Esophagus muscularis mucosa (tissue), 4 donors: ENCODE measurements at places on chromosomes 12 and 14. TPM values are rescaled to one million over a fixed set of nuclear protein-coding genes. Genes with fewer than 3 reads are reported as not detected.

Gene ACSM4
- not detected for total RNA-seq

Gene FAM181A
- not detected for total RNA-seq

Gene LUM
- 36.6 TPM for total RNA-seq

Gene SERPINA3
- total RNA-seq, result 284 TPM

Gene LRP1-AS
- total RNA-seq, result not detected

- H3K27me3 ChIP-seq, result no peaks in the 10 kb centered on the region
- H3K4me1 ChIP-seq, result peaks cover 20% of the 10 kb centered on the region
- no peak overlapping the region for H3K4me3 ChIP-seq
- peaks cover 47% of the 10 kb centered on the region for H3K36me3 ChIP-seq
These were observed 186.0 kb upstream of the BCL2L14 start for GRCh38 chr12:11884706-11885105.

GRCh38 chr14:20195911-20196310, 5.2 kb downstream of the OR11G2 start:
- H3K4me1 ChIP-seq, result no peaks in the 10 kb centered on the region
- H3K36me3 ChIP-seq, result no peaks in the 10 kb centered on the region
- H3K4me3 ChIP-seq, result no peak overlapping the region

- H3K4me1 ChIP-seq, result no peaks in the 10 kb centered on the region
- no peaks in the 10 kb centered on the region for H3K36me3 ChIP-seq
- no peak overlapping the region for H3K27ac ChIP-seq
- no peak overlapping the region for H3K4me3 ChIP-seq
- DNase-seq, result no peak
These were observed 429.9 kb downstream of the NELL2 start for GRCh38 chr12:44446181-44446580.

DNA sequence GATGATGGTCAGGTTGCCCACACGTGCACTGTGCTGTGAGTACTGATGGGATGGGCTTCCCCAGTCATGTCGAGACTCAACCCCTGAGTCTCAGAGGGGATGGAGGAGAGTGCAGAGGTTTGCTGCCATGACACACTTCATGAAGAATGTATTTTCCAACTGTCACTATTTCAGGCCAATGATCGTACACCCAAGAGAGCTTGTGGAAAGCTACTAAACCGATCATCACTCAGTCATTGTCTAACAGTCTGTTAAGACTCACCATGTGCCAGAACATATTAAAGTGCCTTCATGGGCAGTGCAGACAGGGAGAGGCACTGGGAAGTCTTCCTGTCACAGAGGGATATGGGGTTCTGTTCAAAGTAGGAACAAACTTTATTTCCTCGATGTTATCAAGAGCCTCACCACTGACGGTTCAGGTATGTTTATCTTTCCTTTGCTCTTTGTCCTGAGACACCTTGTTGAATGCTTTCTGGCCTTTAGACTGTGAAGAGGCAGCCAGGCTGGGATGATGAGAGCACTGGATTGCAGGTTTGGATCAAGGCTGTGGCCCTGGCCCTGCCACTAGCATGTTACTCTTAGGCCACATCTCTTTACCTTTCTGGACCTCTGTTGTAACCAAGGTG, 41.6 kb upstream of the NTF3 start:
- no peak overlapping the region for H3K27ac ChIP-seq
- H3K4me3 ChIP-seq, result no peak overlapping the region
- H3K36me3 ChIP-seq, result no peaks in the 10 kb centered on the region
- H3K4me1 ChIP-seq, result no peaks in the 10 kb centered on the region
- no peak for DNase-seq
- no peaks in the 10 kb centered on the region for H3K27me3 ChIP-seq

GRCh38 chr14:105206873-105207272, 25.8 kb upstream of the NUDT14 start:
- no peak overlapping the region for H3K4me3 ChIP-seq
- no peak overlapping the region for H3K27ac ChIP-seq
- no peaks in the 10 kb centered on the region for H3K27me3 ChIP-seq
- no peak for DNase-seq

- no peak overlapping the region for H3K27ac ChIP-seq
- no peak overlapping the region for H3K4me3 ChIP-seq
- no peaks in the 10 kb centered on the region for H3K36me3 ChIP-seq
- DNase-seq, result peak; percentile 93
These were observed 3.5 kb upstream of the NFE2 start for GRCh38 chr12:54304187-54304810.

GRCh38 chr12:54723379-54724256, 75.5 kb upstream of the DCD start:
- H3K27ac ChIP-seq, result no peak overlapping the region
- H3K36me3 ChIP-seq, result no peaks in the 10 kb centered on the region
- no peak overlapping the region for H3K4me3 ChIP-seq
- no peaks in the 10 kb centered on the region for H3K27me3 ChIP-seq
- DNase-seq, result no peak

GRCh38 chr12:121212875-121213274, 2.9 kb downstream of the P2RX4 start:
- H3K4me3 ChIP-seq, result no peak overlapping the region
- no peaks in the 10 kb centered on the region for H3K27me3 ChIP-seq
- H3K36me3 ChIP-seq, result peaks cover 15% of the 10 kb centered on the region
- peaks cover 35% of the 10 kb centered on the region for H3K4me1 ChIP-seq
- no peak for DNase-seq

DNA sequence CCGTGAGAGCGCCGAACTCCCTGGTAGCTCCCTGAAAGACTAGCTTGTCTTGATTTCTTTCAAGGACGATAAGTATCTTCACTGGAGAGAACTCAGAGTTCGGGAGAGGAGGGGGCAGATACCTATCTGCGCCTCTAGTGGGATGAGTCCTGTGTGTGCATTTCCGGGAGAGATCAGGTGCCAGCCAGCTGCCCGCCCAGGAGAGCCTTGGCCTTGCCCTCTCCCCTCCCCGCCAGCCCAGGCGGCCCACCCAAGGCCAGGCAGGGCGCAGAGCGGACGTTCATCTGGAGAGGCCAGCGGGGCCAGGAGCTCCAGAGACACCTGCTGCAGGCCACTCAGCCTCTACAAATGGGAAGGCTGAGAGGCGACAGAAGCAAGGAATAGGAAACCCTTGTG, 1.0 kb downstream of the CD9 start:
- no peak for DNase-seq
- no peaks in the 10 kb centered on the region for H3K27me3 ChIP-seq
- no peaks in the 10 kb centered on the region for H3K36me3 ChIP-seq
- H3K4me3 ChIP-seq, result peak overlapping the region; percentile 78

DNA sequence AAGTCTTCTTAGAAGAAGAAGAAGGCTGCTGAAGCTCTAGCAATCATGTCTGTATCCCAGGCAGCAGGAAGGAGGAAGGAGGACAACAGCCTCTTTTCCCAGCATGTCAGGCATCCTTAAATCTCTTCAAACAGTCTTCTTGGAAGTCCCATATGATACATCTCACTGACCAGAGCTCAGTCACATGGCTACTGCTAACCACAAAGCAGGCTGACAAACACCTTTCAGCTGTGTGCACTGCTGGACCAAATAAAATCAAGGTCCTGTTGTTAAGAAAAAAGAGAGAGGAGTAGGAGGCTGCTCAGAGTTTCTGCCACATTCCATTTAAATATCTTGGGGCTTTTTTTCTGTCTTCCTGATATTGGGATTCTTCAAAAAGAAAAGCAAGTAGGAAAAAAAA, 203.4 kb upstream of the PELI2 start:
- no peak overlapping the region for H3K27ac ChIP-seq
- H3K4me1 ChIP-seq, result peaks cover 19% of the 10 kb centered on the region
- no peak for DNase-seq
- no peak overlapping the region for H3K4me3 ChIP-seq
- no peaks in the 10 kb centered on the region for H3K27me3 ChIP-seq

GRCh38 chr12:45170456-45171042, 45.3 kb upstream of the ANO6 start:
- no peak overlapping the region for H3K27ac ChIP-seq
- peak; percentile 94 for DNase-seq
- no peak overlapping the region for H3K4me3 ChIP-seq
- peaks cover 4% of the 10 kb centered on the region for H3K4me1 ChIP-seq

DNA sequence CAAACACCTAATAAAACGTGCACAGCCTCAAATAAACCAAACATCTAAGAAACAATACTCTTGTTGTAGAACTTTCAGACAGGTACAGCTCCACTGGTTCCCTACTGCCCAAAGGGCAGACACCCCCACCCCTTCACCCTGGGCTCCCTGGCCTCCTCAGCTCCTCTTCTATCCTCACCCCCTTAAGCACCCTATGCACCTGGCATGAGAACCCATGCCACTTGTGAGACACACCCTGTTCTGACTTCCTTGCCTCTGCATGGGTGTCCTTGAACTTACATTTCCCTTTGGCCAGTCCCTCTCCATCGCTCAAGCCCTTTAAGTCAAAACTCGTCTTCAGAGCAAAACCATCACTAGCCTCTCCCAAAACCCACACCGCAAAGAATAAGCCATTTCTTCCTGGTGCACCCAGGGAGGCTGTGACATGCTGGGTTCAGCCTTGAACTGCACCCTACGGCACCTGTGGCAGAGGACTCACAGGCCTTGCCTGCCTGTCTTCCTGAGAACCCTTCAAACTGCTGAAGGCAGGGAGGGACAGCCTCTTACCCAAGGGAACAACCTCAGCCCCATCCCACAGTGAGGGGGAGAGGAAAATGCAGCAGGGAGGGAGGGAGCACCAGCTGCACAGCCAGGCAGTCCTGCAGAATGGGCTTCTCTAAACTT, 12.6 kb upstream of the ACTR6 start:
- peaks cover 19% of the 10 kb centered on the region for H3K4me1 ChIP-seq
- no peak overlapping the region for H3K27ac ChIP-seq
- peak; percentile 55 for DNase-seq
- H3K4me3 ChIP-seq, result no peak overlapping the region
- no peaks in the 10 kb centered on the region for H3K27me3 ChIP-seq
- H3K36me3 ChIP-seq, result no peaks in the 10 kb centered on the region

DNA sequence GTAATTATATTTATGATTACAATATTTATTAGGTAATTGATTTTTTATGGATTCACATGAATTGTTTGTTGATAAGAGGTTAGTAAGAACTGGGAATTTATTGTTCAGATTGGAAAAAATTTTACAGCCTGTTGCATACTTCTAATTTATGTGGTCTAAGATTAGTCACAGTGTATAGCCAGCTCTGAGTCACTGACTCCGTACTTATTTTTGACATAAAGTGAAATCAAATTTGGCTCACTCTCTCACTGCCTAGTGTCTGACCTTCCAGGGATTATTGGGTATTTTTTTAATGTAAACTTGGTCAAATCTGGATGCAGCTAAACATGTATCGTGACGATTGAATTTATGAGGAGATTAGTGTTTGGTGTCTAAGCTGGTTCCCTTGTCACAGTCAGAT, 109.3 kb downstream of the PTPRQ start:
- peak overlapping the region; percentile 53 for H3K27ac ChIP-seq
- H3K27me3 ChIP-seq, result no peaks in the 10 kb centered on the region
- no peak overlapping the region for H3K4me3 ChIP-seq

- no peaks in the 10 kb centered on the region for H3K36me3 ChIP-seq
- no peak overlapping the region for H3K4me3 ChIP-seq
- no peak for DNase-seq
- no peak overlapping the region for H3K27ac ChIP-seq
- peaks cover 10% of the 10 kb centered on the region for H3K4me1 ChIP-seq
These were observed 181.0 kb upstream of the RGS6 start for GRCh38 chr14:71751264-71751663.

- no peaks in the 10 kb centered on the region for H3K36me3 ChIP-seq
- H3K27me3 ChIP-seq, result no peaks in the 10 kb centered on the region
- DNase-seq, result no peak
- peaks cover 19% of the 10 kb centered on the region for H3K4me1 ChIP-seq
- no peak overlapping the region for H3K4me3 ChIP-seq
These were observed 1322.3 kb upstream of the SEL1L start for GRCh38 chr14:82855912-82856391.

- H3K4me1 ChIP-seq, result no peaks in the 10 kb centered on the region
- no peak for DNase-seq
- no peak overlapping the region for H3K27ac ChIP-seq
These were observed 16.8 kb downstream of the MOK start for GRCh38 chr14:102288139-102288538.

DNA sequence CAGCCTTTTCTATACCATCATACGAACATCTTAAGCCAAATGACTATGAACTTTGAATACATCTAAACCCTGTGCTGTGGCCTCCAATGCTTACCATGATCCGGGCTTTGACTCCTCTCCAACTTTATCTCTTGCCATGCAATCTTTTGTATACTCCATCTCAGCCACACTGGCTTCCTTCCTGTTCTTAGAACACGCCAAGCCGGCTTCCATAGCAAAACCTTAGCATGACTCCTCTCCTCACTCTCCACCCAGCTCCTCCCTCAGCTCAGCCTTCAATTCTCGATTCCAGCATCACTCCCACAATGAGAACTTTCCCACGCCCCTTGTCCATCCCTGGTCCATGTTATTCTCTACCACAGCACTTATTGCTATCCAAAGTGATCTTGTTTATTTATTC, 228.3 kb downstream of the NTF3 start:
- H3K27ac ChIP-seq, result no peak overlapping the region
- H3K27me3 ChIP-seq, result no peaks in the 10 kb centered on the region
- DNase-seq, result no peak
- no peaks in the 10 kb centered on the region for H3K4me1 ChIP-seq
- no peaks in the 10 kb centered on the region for H3K36me3 ChIP-seq
- no peak overlapping the region for H3K4me3 ChIP-seq

- no peaks in the 10 kb centered on the region for H3K36me3 ChIP-seq
- H3K4me1 ChIP-seq, result peaks cover 24% of the 10 kb centered on the region
- H3K27ac ChIP-seq, result peak within 1 kb of the TSS; percentile 58
- no peaks in the 10 kb centered on the region for H3K27me3 ChIP-seq
These were observed at the start of gene PPP1R36 for GRCh38 chr14:64549791-64550620. Gene PPP1R36 (plus strand): TSS chr14:64549961. CDS start chr14:64549998, 37 bp downstream.

GRCh38 chr14:78592616-78593219, 422.5 kb downstream of the NRXN3 start:
- H3K4me1 ChIP-seq, result no peaks in the 10 kb centered on the region
- H3K27ac ChIP-seq, result no peak overlapping the region
- H3K4me3 ChIP-seq, result no peak overlapping the region
- H3K36me3 ChIP-seq, result no peaks in the 10 kb centered on the region

- H3K27ac ChIP-seq, result no peak overlapping the region
- no peaks in the 10 kb centered on the region for H3K4me1 ChIP-seq
- H3K4me3 ChIP-seq, result no peak overlapping the region
- DNase-seq, result no peak
These were observed 112.5 kb downstream of the RALGAPA1 start for GRCh38 chr14:35696575-35696974.

GRCh38 chr12:102992297-102992696, 34.8 kb downstream of the ASCL1 start:
- no peak for DNase-seq
- H3K36me3 ChIP-seq, result no peaks in the 10 kb centered on the region
- no peak overlapping the region for H3K27ac ChIP-seq
- H3K4me3 ChIP-seq, result no peak overlapping the region
- no peaks in the 10 kb centered on the region for H3K4me1 ChIP-seq
- H3K27me3 ChIP-seq, result no peaks in the 10 kb centered on the region

DNA sequence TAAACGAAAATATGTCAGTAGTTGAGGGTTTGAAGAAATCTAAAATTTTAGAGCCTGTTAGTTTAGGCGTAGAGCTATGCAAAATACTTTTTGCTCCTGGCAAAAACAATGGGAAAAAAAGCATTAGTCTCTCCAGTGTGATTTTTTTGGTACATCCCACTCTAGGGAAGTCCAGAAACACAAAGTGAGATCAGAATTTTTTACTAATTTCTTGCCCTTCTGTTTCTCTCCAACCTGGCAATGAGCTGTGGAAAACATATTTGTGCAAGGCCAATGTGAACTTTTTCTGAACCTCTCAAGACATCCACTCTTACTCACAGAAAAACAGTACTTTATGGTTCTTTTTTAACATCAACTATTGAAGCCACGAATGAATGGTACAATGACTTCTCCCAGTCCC, 56.9 kb upstream of the DCN start:
- H3K36me3 ChIP-seq, result no peaks in the 10 kb centered on the region
- no peak for DNase-seq
